H1 (cell line): ENCODE measurements at places on chromosomes 5 and 9.

DNA sequence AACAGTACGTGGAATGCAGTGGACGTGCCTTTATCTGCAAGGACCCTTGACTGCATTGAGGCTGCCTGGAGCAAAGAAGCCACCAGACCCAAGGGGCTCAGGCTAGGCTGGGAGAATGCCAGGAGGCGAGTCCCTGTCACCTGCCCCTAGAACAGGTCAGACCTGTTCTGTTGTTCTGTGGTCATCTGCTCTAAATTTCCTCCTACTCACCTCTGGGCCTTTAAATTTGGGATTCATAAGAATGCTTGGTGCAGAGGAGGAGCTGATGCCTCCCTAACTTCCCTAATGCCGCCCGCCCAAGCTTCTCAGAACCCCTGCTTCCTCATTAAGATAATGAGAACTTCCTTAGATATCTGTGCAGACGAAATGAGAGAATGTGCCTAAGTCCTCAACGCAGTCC lies 32.0 kb downstream of the DAPK1 start:
- H3K36me3 ChIP-seq, result no peaks in the 10 kb centered on the region
- peaks cover 13% of the 10 kb centered on the region for H3K4me1 ChIP-seq
- no peak overlapping the region for H3K4me3 ChIP-seq

GRCh38 chr5:67047160-67047559 lies 149.4 kb downstream of the CD180 start:
- H3K27ac ChIP-seq, result no peak overlapping the region
- DNase-seq, result no peak
- H3K27me3 ChIP-seq, result no peaks in the 10 kb centered on the region; the same call in 1 of the 2 replicates

DNA sequence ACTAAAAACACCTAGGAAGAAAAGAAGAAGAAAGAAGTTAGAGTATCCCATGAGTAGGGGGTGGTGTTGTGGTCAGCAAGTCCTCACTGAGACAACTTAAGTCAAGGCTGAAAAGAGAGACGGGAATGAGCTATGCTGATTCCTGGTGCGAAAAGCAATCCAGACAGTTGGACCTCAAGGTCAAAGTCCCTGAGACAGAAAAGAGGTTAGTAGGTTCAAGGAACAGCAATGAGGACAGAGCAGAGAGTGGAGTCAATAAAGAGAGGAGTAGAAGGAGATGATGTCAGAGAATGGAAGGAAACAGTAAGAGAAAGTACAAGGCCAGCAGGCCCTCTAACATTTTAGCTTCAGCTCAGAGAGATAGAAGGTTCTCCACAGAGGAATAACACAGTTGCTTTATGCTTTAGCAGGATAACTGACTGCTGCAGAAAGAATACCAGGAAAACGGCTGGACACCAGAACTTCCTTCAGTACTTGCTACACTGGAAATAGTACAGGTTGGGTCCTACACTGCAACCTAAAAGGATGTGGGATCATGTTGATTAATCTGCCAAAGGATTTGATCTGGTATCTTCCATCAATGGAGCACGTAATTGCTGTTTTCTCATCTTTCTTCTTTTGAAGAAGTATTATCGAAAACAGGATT lies 43.6 kb downstream of the GNAQ start:
- no peak overlapping the region for H3K27ac ChIP-seq
- no peak overlapping the region for H3K4me3 ChIP-seq
- H3K4me1 ChIP-seq, result peaks cover 2% of the 10 kb centered on the region
- H3K27me3 ChIP-seq, result no peaks in the 10 kb centered on the region
- H3K36me3 ChIP-seq, result no peaks in the 10 kb centered on the region

- H3K36me3 ChIP-seq, result no peaks in the 10 kb centered on the region; the same call in 1 of the 2 replicates
- no peak overlapping the region for H3K4me3 ChIP-seq
- no peak for DNase-seq
- no peak overlapping the region for H3K27ac ChIP-seq
- no peaks in the 10 kb centered on the region for H3K27me3 ChIP-seq
Measured at GRCh38 chr5:124692324-124692723, 54.1 kb downstream of the ZNF608 start.

DNA sequence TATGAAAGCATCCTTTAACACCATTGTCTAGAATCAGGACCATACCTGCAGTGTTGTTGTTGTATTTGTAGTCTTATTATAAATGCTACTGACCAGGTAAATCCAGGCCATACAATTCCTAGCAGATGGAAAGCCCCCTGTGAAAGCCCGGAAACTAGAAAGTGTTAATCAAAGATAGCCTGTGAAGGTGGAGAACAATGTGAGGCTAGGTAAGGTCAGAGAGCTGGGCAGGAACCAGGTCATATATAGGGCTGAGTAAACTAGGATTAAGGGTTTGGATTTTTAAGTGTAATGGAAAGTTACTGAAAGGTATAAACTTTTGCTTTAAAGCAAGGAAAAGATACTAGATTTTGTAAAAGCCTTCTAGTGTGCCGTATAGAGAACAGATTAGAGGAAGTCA lies 6.7 kb downstream of the LRRC70 start:
- no peak for DNase-seq
- no peaks in the 10 kb centered on the region for H3K4me1 ChIP-seq
- H3K4me3 ChIP-seq, result no peak overlapping the region
- H3K36me3 ChIP-seq, result no peaks in the 10 kb centered on the region

DNA sequence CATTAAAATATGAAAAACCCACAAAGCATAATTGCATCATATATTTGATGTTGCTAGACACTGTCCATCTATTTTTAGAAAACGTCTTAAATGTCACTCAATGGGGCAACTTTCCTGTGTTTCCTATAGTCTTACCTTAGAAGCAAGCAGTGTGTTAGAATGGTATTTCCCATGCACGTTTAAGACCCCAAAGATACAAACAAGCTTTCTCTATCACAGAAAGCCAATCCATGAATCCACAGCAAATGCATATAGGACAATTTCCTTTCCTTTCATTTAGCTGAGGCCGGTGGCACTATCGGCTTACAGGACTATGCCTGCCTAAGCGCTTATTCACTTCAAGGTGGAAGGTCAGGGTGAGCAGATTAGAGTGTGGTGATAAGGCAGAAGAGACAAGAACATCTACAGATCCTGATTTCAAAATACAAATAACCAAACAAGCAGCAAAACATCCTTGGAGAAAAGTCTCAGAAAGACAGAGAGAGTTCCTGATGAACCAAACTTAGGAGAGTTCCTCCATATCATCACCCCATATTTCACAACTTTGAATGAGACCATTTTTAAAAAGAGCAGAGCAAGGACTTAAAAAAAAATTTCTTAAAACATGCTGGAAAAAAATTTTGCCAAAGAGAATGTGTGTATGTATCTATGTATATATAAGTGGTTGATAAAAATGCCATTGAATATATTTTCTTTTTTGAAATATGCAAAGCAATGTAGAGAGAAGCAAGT lies 57.2 kb downstream of the MEF2C start:
- H3K27me3 ChIP-seq, result no peaks in the 10 kb centered on the region
- no peak for DNase-seq
- no peaks in the 10 kb centered on the region for H3K36me3 ChIP-seq
- no peak overlapping the region for H3K4me3 ChIP-seq

DNA sequence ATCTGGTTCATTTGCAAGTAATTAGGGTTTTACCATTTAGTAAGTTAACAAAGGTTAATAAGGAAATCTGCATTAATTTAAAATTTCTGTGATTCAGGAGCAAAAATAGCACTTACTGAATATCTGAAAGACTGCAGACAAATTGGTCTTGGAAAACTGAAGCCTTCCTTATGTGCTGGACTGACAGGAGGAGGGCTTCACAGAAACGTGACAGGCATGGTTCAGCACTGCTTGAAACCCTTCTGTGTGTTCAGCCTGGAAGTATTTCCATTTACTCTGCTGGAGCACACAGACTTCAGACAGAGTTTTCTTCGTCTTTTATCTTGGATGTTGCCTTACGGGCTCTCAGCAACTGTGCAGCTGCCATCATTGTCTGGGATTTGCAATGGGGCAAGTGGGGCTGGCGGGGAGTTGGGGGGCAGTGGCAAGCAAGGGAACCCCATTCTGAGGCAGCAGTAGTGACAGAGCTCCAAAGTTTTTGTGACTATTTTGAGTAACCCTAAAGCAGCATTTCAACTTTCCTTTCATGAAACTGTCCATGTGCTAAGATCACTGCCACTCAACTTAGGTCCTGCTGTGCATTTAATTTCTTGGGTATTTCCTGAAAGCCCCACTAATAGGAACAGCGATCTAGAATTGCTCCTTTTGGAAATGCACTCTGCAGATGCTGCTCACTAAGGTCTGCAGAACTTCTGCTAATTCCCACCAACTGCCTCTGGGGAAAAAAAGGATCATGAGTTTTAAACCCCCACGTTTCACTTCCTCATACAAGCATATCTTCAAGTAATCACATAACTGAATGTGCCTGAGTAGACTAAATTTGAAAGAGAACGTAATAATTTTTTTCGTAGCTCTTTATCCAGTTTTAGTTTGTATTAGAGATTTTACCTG lies 56.6 kb downstream of the KCNN2 start:
- no peaks in the 10 kb centered on the region for H3K36me3 ChIP-seq
- H3K27me3 ChIP-seq, result no peaks in the 10 kb centered on the region
- H3K27ac ChIP-seq, result no peak overlapping the region

DNA sequence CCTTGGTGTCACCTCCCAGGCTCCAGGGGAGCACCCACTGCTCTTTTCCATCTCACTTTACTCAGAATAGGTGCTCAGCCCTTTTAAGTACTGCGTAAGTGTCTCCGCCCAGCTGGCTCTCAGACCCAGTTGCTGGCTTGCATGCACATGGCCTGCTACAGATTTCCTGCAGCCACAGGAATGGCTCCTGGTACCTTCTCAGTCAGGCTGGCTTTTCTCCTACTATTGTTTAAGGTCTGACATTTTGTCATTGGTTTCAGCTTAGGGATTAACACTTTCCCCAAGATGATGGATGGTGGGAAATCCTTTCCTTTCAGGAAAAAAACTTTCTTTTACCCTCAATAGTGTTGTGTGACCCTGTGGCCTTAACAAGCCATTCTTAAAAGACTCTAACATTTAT lies 1652.3 kb upstream of the WWC1 start:
- DNase-seq, result no peak
- H3K4me1 ChIP-seq, result no peaks in the 10 kb centered on the region
- H3K36me3 ChIP-seq, result no peaks in the 10 kb centered on the region
- H3K4me3 ChIP-seq, result no peak overlapping the region
- H3K27ac ChIP-seq, result no peak overlapping the region

GRCh38 chr5:150429410-150429873 lies 16.7 kb upstream of the CD74 start:
- H3K27me3 ChIP-seq, result no peaks in the 10 kb centered on the region
- no peak for DNase-seq
- no peaks in the 10 kb centered on the region for H3K36me3 ChIP-seq

GRCh38 chr9:126549246-126550006 lies 64.3 kb upstream of the LMX1B start:
- H3K27me3 ChIP-seq, result no peaks in the 10 kb centered on the region
- no peaks in the 10 kb centered on the region for H3K4me1 ChIP-seq
- no peaks in the 10 kb centered on the region for H3K36me3 ChIP-seq
- H3K4me3 ChIP-seq, result no peak overlapping the region

- H3K27me3 ChIP-seq, result peaks cover 89% of the 10 kb centered on the region
- peaks cover 20% of the 10 kb centered on the region for H3K4me1 ChIP-seq
- H3K27ac ChIP-seq, result no peak overlapping the region
- DNase-seq, result no peak
- H3K4me3 ChIP-seq, result peak overlapping the region; percentile 5; the same call in 1 of the 2 replicates
Measured at GRCh38 chr9:128408963-128409431, 11.7 kb upstream of the CERCAM start.

- H3K4me1 ChIP-seq, result peaks cover 1% of the 10 kb centered on the region; the same call in 1 of the 2 replicates
- no peak overlapping the region for H3K4me3 ChIP-seq
- H3K27me3 ChIP-seq, result no peaks in the 10 kb centered on the region
- peak; percentile 19 for DNase-seq
- H3K27ac ChIP-seq, result no peak overlapping the region
Measured at GRCh38 chr5:133391354-133392136, 220.8 kb downstream of the FSTL4 start.

- no peaks in the 10 kb centered on the region for H3K36me3 ChIP-seq
- no peak overlapping the region for H3K4me3 ChIP-seq
- H3K27ac ChIP-seq, result no peak overlapping the region
- no peaks in the 10 kb centered on the region for H3K27me3 ChIP-seq
Measured at GRCh38 chr5:61052882-61053281, 107.9 kb downstream of the NDUFAF2 start.

GRCh38 chr9:114691046-114691955 lies 9.3 kb upstream of the TEX48 start:
- DNase-seq, result no peak
- H3K27me3 ChIP-seq, result no peaks in the 10 kb centered on the region
- no peak overlapping the region for H3K4me3 ChIP-seq
- H3K4me1 ChIP-seq, result no peaks in the 10 kb centered on the region
- H3K36me3 ChIP-seq, result no peaks in the 10 kb centered on the region
- H3K27ac ChIP-seq, result no peak overlapping the region

DNA sequence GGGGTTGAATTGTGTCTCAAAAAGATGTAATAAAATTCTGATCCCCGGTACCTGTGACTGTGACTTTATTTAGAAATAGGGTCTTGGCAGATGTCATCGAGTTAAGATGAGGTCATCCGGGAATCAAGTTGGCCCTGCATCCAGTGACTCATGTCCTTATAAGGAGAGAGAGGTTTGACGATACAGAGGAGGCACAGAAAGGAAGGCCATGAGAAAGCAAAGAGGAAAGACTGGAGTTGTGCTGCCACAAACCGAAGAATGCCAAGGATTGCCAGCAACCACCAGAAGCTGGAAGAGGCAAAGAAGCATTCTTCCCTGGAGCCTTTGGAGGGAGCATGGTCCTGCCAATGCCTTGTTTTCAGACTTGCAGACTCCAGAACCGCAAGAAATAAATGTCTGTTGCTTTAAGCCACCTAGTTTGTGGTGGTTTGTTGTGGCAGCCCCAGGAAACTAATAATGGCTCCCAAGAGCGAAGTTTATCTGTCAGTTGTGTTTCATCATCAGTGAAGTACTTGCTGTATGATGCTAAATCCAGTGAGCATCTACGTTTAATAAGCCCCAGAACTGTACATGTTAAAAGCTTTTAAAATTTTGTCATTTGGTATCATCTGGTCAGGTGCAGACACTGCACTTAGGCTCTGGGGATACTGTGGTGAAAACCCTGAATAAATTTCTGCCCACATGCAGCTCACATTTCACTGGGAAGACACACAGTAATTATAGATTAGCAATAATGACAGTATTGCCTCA lies 114.8 kb downstream of the TLE4 start:
- H3K27me3 ChIP-seq, result no peaks in the 10 kb centered on the region
- H3K27ac ChIP-seq, result no peak overlapping the region

GRCh38 chr9:114250648-114251047 lies 72.2 kb upstream of the ORM1 start:
- H3K36me3 ChIP-seq, result no peaks in the 10 kb centered on the region
- no peaks in the 10 kb centered on the region for H3K27me3 ChIP-seq
- DNase-seq, result no peak

DNA sequence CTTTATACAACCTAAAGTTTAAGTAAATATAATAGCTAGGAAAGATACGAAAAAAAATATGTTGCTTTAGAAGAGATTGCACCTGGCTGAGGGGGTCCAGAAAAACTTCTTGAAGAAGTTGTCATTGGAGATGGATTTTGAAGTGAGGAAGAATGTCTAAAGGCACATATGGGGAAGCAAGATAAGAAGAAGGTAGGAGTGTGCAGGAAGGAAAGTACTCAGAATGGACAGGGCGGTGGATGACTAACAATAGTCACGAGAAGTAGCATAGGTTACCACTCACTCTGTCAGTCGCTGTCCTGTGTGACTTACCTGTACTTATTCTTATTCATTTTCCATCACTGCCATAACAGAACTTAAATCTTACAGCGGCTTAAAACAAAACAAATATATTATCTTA lies 251.6 kb downstream of the GRIA1 start:
- H3K27ac ChIP-seq, result no peak overlapping the region
- no peaks in the 10 kb centered on the region for H3K4me1 ChIP-seq
- no peak overlapping the region for H3K4me3 ChIP-seq
- no peaks in the 10 kb centered on the region for H3K36me3 ChIP-seq

- no peaks in the 10 kb centered on the region for H3K4me1 ChIP-seq
- H3K4me3 ChIP-seq, result no peak overlapping the region
- no peak for DNase-seq
- H3K36me3 ChIP-seq, result no peaks in the 10 kb centered on the region; the same call in 1 of the 2 replicates
Measured at GRCh38 chr5:36644727-36645126, 38.3 kb downstream of the SLC1A3 start.
